ENCODE measurements at places on chromosomes 6 and 20. TPM values are rescaled to one million over a fixed set of nuclear protein-coding genes. Genes with fewer than 3 reads are reported as not detected.

Gene TMEM244
- total RNA-seq, result not detected

Gene PROKR2
- total RNA-seq, result not detected

Gene SMOC2
- total RNA-seq, result 0.32 TPM

Gene MUC21
- not detected for total RNA-seq

Gene CST7
- total RNA-seq, result not detected

Data from fibroblast of villous mesenchyme (primary cell).